ENCODE measurements at places on chromosomes 5 and 9.
A peak's percentile ranks its signal among the peaks of the same experiment; 100 is the strongest.

- DNase-seq, result no peak
Measured at GRCh38 chr5:181203093-181203711, 1.8 kb downstream of the TRIM7 start.

DNA sequence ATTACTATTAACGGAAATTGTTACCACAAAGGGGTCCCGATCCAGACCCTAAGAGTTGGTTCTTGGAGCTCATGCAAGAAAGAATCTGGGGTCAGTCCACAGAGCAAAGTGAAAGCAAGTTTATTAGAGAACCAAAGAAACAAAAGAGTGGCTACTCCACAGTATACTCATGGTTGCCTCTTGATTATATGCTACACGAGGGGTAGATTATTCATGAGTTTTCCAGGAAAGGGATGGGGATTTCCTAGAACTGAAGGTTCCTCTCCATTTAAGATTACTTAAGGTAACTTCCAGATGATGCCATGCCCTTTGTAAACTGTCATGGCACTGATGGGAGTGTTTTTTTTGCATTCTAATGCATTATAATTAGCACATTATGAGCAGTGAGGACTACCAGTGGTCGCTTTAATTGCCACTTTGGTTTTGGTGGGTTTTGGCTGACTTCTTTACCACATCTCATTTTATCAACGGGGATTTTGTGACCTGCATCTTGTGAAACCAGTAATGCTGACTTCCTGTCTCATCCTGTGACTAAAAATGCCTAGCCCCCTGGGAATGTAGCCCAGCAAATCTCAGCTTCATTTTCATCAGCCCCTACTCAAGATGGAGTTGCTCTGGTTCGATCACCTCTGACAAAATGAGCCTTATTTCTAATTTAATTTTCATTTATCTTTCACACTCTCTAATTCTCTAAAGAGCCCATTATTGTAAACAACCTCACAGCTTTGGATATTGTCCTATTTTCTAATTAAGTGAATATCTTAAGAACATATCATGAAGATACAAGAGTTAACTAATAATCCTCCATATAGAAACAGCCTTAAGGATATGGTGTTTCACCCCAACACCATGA is 336.3 kb downstream of the RASEF start:
- no peak for DNase-seq

- DNase-seq, result no peak
Measured at GRCh38 chr5:115064380-115064779, 105.3 kb downstream of the TRIM36 start.

- DNase-seq, result no peak
Measured at GRCh38 chr5:93915142-93915553, 173.7 kb upstream of the POU5F2 start.

DNA sequence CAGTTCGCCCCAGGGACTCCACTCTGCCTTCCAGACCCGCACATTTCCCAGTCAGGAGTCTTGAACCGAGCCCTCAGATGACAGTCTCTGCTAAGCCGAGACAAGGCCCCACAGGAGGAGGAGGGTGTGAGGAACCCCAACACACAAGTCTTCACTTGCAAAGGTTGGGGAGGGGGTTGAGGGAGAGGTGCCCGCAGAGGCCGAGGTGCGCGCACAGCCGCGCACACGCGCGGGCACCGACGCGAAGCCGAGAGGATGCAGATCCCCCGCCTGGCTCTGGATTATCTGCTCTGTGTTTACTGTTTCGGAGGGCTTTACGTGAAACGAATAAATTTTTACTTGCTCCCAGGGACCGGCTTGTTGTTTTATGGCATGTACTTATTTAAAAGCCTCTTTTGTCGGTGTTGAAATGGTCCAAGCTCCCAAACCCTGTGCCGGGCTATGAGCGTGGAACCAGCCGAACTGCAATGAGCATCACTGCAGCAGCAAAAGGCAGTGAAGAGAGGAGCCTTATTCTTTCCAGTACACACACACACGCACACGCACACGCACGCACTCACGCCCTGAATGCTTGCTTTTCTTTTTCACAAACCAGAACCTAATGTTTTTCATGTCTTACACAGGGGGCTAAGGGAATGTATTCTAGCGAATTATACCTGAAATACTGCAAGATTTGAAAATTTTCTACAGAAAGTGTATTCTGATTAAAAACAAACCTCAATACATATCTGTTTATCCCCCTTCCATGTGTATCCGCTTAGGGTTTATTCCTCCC is 297.7 kb downstream of the PARP8 start:
- DNase-seq, result no peak

DNA sequence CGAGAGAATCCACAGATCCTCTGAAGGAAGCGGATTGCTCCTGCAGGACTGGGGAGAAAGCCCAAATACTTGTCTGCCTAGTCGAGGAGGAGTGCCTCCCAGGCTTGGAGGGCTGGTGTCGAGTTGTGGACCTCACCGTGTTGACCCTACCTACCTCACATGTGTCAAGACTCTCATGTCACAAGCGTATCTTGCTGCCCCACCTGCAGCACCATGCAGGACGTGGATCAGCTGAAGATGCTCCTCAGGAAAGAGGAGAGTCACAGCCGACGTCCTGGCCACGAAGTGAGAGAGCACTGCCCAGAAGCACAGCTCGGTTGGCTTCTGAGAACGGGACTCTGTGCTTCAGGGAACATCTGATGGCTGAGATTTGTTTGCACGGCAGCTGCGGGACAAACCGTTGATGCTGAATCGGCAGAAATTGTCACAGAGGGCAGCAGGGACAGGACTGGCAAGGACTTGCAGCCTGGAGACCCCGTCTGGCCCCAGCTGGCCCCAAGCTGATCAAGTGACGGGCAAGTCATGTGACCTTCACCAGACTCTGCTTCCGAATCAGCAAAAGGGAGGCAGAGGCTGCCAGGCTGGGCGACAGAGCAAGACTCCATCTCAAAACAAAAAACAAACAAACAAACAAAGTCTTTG is 119.1 kb upstream of the ITGA1 start:
- DNase-seq, result no peak

GRCh38 chr9:22307013-22307711 is 139.5 kb upstream of the DMRTA1 start:
- DNase-seq, result no peak

GRCh38 chr5:115813719-115814118 is 2.7 kb downstream of the CDO1 start:
- no peak for DNase-seq

GRCh38 chr9:14314929-14315874 is 1.3 kb upstream of the NFIB start:
- DNase-seq, result no peak

- DNase-seq, result no peak
Measured at GRCh38 chr5:124909734-124910133, 163.3 kb upstream of the ZNF608 start.

DNA sequence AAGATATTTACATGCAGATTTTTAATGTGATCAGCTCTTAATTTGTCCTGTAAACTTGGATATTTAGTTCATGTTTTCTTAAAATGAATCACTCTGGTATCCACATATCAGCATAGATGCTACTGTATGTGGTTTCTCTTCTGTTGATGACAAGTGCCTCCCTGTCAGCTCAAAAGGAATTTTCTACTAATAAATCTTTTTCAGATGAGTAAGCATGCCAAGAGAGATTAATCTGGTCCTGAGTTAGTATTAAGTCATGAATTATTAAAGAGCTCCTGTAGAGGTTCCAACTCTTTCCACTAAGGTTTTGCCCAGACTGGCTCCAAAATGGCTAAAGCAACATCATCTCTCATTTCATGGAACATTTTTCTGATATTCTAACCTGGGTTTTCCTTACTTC is 129.2 kb downstream of the GOLPH3 start:
- no peak for DNase-seq

DNA sequence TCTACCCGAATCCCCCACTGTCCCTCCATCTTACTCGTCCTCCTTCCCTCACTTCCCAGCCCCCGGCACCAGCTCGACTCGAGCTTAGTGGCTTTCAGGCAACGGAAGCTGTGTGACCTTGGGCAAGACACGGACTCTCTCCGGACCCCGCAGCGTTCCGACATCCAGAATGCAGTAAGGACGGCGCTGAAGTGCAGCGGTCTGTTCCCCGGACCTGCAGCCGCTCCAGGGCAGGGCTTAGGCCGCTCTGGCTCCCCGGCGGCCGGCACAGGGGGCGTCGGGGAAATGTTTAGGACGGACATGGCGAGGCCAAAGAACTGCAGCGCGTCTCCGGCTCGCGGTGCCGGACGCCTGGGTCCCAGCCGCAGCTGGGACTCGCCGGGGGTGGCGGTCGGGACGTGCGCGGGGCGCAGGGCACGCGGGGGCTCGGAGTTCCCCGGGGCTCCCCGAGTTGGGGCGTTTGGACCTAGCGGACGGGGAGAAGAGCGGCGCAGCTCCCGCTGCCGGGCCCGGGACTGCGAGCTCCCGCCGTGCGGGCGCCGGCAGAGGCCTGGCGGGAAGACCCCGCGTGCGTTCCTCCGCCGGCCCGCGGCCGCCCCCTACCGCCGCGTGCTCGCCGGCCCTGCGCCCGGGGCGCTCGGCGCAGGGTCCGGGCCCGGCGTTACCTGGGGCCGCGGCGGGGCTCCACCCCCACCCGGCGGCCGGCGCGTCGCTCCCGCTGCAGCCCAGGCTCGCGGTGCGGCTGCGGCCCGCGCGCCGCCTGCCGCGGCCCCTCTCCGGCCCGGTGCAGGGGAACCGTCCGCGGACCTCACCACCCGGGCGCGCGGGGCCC is 5.6 kb upstream of the RNF44 start:
- no peak for DNase-seq

GRCh38 chr5:111733571-111733970 is 23.4 kb downstream of the NREP start:
- DNase-seq, result no peak

DNA sequence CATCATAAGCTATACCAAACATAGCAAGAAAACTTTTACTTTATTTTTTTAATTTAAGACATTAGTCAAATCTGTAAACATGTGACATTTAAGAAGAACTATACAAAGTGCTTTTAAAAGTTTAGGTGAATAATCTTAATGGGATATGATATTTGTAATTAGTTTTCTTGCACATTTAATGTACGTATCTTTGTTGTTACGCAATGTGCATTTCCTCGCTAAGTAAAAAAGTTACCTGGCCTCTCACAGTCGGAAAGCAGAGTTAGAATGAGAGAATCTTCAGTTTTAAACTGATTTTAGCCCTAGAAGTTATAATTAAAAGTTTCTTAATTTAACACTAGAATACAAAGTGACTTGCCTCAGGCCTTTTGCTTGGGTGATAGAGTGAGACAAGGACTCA is 589.8 kb downstream of the DMRTA1 start:
- DNase-seq, result no peak

GRCh38 chr5:32600054-32600622 is 14.8 kb downstream of the SUB1 start:
- DNase-seq, result no peak

- DNase-seq, result no peak
Measured at GRCh38 chr5:121378046-121378445, 473.6 kb upstream of the FTMT start.

DNA sequence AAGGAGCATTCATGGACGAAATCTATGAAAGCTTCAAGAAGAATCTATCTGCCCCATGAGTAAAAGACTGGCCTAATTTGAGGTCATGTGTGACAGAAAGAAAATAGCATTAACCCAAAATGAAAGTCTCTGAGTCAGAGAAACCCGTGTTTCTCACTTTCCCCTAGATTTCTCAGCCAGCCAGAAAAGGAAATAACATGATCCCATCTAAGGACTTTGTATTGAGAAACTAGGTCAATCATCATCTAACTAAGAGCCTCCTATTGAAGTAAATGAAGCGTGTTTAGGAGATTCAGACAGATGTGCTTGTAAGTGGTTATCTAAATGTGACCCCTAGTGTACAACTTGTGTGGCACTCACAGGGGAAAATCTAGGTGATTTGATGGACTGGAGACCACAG is 77.3 kb upstream of the ZNF366 start:
- no peak for DNase-seq

DNA sequence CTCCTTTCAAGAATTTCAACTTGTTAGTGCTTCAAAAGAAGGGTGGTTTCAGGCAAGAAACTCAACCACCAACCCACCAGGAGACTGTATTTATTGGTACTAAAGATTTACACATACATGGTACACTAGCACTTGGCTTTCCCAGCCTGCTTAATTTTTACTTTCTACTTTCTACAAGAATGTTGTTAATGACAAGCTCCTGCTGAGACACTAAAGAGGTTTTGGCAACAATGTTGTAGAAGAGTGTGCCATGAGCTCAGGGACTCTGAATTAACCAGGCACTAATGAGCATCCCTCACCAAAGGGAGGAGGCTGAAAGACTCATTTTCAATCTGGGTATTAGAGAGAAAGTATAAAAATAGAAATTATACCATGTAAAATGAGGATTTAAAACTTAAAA is 195.0 kb downstream of the KIAA0825 start:
- no peak for DNase-seq

GRCh38 chr5:33842456-33842855 is 49.3 kb downstream of the ADAMTS12 start:
- no peak for DNase-seq

DNA sequence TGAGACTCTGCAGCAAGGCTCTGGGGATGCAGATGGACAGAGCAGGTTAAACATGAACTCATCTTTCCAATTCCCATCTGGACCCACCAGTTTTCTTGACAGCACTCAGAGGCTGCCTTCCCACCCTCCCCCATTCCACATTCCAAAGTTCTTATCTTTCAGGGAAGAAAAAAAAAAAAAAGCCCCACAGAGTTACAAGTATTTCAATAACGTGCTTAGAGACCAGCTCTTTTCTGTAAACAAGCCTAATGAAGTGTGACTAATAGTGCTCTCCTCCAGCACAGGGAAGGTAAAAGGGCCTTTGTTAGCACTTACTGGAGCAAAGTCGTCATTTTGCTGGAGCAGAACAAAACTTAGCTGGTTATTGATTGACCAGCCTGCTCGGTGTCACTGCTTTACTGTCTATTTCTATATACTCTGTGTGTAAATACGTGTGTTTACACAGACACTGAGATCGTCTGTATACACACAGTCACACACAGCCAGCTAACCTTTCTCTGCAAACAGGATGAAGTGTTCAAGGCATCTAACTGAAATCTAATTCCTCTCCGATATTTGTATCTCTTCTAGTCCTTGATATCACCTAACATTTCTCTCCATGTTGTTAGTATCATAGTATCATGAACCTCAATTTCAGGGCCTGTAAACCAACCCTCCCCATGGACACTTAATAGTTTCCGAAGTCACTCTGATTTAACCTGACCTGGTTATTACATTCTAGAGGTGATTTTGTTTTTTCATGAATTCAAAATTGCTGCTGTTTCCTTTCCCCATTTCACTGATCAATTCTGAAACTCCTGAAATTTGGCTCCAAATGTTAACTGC is 84.9 kb downstream of the ZNF608 start:
- no peak for DNase-seq

DNA sequence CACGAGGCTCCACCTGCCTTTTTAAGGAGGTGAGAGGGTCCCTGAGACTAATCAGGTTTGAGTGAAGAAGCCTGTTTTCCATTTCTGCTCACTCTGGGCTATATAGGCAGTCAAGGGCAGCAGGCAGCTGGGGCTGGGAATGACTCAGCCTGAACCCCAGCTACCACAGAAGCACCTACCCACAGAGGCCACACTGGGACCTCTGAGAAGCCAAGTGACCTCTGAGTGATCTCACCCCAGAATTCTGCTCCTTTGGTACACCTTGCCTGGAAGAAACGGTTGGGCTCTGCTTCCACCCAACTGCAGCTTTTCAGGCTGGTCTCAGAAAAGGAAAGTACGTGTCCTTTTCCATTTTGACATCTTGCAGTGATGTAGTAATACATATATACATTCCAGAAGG is 6.8 kb downstream of the FAM219A start:
- DNase-seq, result no peak

- peak; percentile 3 for DNase-seq
Measured at GRCh38 chr5:37774912-37775483, 64.8 kb downstream of the GDNF start.

- DNase-seq, result no peak
Measured at GRCh38 chr9:90939351-90939750, 137.7 kb downstream of the SYK start.

- no peak for DNase-seq
Measured at GRCh38 chr9:13665418-13666066, 386.1 kb upstream of the MPDZ start.

Measured in activated CD8-positive, alpha-beta memory T cell treated with anti-CD3 and anti-CD28 coated beads for 48 hours (primary cell).